ENCODE measurements at places on chromosomes 4 and X. TPM values are rescaled to one million over a fixed set of nuclear protein-coding genes. Genes with fewer than 3 reads are reported as not detected.

Gene NUDT6
- total RNA-seq = 12.6 TPM

Gene OCIAD1
- total RNA-seq = 102 TPM

Gene WNK3
- 0.53 TPM for total RNA-seq

Gene UGT2A1
- not detected for total RNA-seq

Gene DRD5
- total RNA-seq = not detected

Gene MAGEA1
- total RNA-seq = not detected

Gene RTL5
- not detected for total RNA-seq

Gene NR3C2
- total RNA-seq = not detected

Gene GLRA3
- not detected for total RNA-seq

Gene STPG2
- not detected for total RNA-seq

Gene SMIM10
- total RNA-seq = 0.27 TPM

Gene CHRDL1
- total RNA-seq = not detected

Gene PLS3
- total RNA-seq = 213 TPM

Gene CCDC110
- not detected for total RNA-seq

Gene ARHGEF38
- not detected for total RNA-seq

Gene MAGEA2B
- total RNA-seq = not detected

Gene SLITRK4
- not detected for total RNA-seq

Gene SH3D19
- total RNA-seq = 25.2 TPM

Gene VCX3A
- not detected for total RNA-seq

Gene ETDA
- not detected for total RNA-seq

Gene HOPX
- total RNA-seq = 9.1 TPM

Gene MAGED4B
- 2.5 TPM for total RNA-seq

Gene SMARCA1
- 14.2 TPM for total RNA-seq

Gene TMEM271
- total RNA-seq = not detected

Gene ENPEP
- total RNA-seq = not detected

Gene TKTL2
- not detected for total RNA-seq

Gene NKX1-1
- total RNA-seq = not detected

Gene RNF150
- total RNA-seq = 0.08 TPM

Gene TADA2B
- 6.7 TPM for total RNA-seq

Data from hair follicular keratinocyte (primary cell).